ENCODE measurements at places on chromosomes 3 and 15. TPM values are rescaled to one million over a fixed set of nuclear protein-coding genes. Genes with fewer than 3 reads are reported as not detected.

The DLEC1 gene
- 1.7 TPM for total RNA-seq

The ADAMTSL3 gene
- not detected for total RNA-seq

The ST3GAL6 gene
- 5.5 TPM for total RNA-seq

The GXYLT2 gene
- total RNA-seq: 0.21 TPM

The EFCAB12 gene
- total RNA-seq: 1.4 TPM

The BSN gene
- under 0.01 TPM for total RNA-seq

All from mononuclear cell (primary cell).